Left renal cortex interstitium (tissue), 4 donors: ENCODE measurements at places on chromosomes 6 and 20.

DNA sequence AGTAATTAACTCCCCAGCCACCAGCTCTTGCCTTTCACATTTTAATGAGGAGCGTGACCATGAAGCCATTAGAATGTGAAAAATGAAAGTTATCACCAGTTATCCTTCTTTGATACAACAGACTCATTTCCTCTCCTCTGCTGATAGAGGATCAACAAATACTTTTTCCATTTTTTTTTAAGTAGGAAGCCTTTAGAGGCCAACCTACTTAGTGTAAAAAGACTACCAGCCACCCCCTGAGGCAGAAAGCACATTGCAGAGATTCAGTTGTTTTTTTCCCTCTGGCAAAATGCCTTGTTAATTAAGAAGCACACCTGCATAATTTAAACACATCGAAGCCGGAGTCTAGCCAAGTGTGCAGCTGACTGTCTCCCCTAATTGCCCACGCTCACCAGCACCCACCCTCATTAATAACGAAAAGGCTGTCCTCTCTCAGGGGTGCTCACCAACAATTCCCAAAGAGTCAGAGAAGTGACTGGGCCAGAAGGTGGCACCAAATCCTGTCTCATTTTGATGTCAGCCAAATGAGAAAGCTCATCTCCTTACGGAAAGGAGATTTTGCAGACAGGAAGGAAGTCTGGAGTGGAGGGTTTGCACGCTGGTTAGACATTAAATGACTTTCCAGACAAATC, 60.9 kb upstream of the MC3R start:
- no peak for DNase-seq

- peak; percentile 47 for DNase-seq
Observed at GRCh38 chr20:24382743-24383142, 86.7 kb upstream of the SYNDIG1 start.

- no peak for DNase-seq
Observed at GRCh38 chr6:4896401-4896800, 107.4 kb downstream of the RPP40 start.

DNA sequence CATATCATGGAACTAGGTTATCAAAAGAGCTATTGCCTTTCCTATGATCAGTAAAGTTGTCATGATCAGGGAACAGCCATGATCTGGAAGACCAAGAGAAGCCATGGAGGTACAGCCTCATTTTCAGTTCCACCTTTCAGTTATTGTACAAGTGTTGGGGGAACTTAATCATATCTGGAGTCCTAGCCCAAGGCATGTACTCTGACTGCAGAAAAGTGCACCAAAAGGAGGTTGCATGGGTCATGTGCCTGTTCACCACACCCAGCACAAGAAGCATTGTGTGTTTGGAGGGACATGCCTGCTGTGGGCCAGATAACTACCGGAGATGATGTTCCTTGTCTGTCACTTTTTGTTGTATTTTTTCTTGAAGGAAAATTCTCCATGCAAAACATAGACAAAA, 185.8 kb upstream of the MAN1A1 start:
- DNase-seq, result no peak
